ENCODE measurements at places on chromosomes 2 and 18. TPM values are rescaled to one million over a fixed set of nuclear protein-coding genes. Genes with fewer than 3 reads are reported as not detected.

Gene INPP5D
- total RNA-seq = 6.2 TPM

Gene UGT1A4
- not detected for total RNA-seq

- no peak for DNase-seq
These were observed 757.5 kb downstream of the DPP10 start for GRCh38 chr2:115199966-115200365.

GRCh38 chr18:51520676-51521180, 323.2 kb upstream of the MEX3C start:
- no peak for DNase-seq

DNA sequence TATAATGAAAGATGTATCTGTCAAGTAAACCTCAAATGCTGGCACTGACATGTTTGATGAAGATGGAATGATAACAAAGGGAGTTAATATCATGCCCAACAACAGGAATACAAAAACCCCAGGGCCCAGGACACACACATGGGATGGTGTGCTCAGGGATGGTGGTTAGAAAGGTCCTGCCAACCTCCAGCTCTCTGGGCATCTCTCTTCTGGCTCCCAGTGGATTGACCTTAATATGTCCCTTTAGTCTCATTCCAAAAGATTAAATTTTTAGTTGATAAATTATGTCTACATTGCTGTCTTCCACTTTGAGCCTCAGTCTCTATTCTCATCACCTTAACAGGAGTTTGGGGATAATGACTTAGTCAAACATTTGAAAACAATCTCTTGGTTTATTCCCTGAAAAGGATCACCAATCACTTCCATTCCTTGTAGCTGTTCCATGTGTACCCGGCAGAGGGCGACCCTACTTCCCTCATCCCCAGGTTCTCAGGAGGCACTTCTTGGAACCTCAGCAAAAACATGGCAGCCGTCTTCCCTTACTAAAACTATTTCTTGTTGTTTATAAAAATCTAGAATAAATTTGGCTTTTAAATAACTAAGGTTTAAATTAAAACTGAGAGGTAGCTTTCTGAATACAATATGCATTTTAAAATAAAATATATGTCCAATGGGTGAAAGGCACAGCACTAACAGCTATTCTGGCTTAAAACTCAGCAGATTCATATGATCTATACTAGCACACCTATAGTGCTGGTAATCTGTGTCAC, 29.6 kb downstream of the MCEE start:
- no peak for DNase-seq
